ENCODE measurements at places on chromosomes 11 and 22.

- no peak for DNase-seq
Observed at GRCh38 chr11:5694642-5695041, 5.1 kb downstream of the TRIM22 start.

- no peak for DNase-seq
Observed at GRCh38 chr11:7490054-7490453, 4.7 kb downstream of the OLFML1 start.

- DNase-seq, result no peak
Observed at GRCh38 chr11:73650400-73650799, 4.0 kb downstream of the PLEKHB1 start.

GRCh38 chr22:38572065-38572464 lies 2.1 kb upstream of the DMC1 start:
- DNase-seq, result no peak

DNA sequence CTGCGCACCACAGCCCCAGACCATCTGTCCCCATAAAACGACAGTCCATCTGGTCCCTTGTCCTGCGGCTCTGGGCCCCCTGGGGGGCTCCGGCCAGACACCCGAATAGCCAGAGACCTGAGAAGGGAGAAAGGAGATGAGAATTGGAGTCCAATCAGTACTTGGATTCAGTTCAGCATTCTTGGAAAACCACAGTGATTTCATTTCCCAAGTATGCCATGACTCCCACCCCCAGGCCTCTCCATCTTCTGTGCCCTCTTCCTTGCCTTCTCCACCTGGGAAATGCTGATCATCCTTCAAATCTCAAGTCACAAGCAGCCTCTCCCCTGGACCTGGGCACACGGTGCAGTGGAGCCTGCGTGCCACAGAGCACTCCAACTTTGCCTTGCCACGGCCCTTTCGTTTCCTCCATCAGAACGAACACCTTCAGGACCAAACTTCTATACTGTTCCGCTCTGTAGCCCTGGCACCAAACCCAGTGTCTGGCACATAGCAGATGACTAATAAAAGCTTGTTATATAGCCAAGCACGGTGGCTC lies 10.9 kb upstream of the MFNG start:
- no peak for DNase-seq

DNA sequence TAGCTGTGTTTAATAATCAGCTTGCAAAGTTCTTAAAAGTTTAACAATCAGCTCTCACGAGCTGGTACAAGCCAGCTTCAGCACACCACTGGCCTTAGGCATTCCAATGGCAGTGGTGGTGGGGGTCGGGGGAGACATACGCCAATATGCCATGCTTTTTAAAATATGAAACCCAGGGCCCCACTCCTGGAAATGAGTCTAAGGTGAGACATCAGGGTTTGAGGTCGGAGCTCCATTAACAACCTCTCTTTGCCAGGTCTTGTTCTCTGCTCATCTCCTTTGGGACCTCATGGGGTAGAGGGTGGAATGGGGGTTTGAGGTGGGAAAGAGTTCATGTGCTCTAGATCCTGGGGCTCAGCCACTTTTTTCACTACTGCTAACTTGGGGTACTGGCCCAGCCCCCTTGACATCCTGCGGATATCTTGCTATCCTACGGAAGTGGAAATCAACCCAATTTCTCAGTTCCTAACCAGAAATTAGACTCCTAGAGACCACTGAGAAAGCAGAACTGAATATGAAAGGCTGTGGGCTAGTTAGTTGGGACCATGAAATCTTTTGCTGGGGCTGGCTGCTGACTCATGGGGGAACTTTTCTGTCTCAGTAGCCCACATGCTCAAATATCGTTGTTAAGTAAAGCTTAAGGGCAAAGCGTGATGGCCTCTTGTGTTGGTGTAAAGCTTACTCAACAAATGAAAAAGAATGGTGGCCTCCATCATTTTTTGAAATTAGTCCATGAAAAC lies 90.1 kb downstream of the PDHX start:
- DNase-seq, result no peak

DNA sequence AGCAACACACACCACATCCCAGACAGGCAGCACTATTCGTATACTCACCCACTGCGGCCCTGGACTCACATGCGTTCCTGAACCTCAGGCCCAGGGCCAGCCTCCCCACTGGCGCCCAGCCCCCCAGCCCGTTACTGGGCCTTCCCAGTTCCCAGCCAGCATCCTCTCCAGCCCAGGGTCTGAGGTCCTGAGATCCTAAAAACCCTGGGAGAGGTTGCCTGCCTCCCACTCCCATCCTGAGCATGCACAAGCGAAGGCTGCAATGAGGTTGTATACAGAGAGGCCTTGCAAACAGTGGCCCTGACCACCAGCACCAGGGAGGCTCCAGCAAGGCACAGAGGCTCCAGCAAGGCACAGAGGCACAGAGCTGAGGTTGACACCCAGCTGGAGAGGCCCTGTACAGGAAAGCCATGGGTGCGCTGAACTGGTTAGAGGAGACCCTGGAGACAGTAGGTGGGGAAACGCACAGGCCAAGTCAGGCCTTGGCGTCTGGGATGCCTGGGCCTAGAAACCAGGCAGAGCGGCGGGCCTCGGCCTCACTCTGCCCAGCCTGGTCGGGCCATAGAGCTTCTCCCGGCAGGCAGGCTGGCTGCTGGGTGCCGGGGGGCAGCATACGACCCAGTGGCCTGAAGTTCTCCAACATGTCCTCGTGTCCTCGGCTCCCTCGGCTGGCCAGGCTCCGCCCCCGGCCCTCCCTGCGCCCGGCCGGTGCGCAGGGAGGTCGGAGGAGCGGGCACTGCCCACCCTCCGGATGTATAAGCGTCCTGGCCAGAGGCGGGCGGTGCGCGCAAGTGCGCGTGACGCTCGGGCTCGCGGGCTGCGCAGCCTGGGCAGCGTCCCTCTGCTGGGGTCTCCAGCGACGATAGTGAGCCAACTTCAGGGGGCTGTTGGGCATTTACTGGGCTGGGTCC lies 2.3 kb upstream of the TBX1 start:
- DNase-seq, result no peak

DNA sequence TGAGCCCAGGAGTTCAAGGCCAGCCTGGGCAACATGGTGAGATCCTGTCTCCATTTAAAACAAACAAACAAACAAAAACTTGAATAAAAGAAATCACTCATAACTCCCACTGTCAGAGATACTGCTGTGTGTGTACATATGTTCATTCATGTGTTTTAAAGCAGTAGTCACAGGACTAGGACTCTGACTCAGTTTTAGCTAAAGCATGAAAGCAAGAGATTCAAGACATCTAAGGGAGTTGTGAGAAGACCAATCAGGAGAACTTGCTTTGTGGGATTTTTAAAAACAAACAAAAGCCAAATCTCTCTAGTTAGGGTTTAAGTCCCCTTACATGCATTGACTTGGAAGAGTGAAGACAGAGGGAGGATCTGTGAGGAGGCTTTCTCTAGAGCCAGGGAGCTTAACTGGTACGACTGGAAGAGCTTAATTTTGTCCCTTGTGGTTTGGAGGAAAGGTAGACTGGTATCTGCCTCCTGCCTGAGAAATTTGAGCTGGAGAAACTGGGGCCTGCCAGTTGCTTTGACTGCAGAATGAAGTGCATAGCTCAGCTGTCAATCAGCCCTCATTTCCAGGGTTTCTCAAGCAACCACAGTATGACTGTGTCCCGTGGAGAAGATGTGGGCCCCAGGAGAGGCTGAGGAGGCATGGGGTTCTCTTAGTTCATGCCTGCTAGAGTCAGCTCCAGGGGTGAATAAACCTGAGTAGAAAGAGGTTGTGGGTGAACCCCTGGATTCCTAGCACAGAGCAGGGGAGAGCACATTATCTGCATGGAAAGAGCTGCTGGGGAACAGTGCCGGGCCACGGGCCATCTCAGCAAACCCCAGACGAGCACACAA lies 30.6 kb downstream of the EXPH5 start:
- no peak for DNase-seq

DNA sequence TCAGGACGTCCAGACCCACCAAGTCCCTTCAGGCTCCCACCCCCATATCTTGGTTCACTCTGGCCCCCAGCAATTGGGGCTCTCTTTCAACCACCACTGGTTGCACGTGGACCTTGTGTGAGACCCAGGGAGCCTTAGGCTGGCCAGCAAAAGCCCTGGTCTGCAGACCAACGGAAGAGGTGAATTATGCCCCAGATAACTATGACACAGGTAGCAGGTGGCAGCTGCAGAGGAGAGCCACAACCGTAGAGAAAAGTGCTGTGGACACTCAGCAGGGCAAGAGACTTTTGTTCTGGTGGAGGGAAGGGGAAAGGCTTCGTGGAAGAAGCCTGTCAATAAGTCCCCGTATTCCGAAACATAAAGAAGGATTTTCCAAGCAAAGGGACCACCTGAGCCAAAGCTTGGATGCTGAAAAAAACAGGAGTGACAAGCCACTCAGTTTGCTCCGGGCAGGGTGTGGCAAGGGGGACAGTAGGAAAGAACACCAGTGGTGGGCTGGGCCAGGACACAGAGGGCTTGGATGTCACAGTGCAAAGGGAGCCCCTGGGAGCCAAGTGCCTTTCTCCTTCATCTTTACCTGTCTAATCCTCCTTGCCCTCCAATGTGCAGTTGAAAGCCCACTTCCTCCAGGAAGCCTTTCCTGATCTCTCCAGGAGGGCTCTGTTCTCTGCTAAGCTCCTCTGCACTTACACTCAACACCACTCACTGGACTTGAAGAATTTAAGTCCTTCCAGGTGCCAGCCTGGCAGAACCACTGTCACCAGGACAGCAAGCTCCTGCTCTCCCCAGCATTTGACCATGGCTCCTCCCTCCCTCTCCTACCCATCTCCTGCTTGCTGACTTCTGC lies 264.7 kb downstream of the BUD13 start:
- DNase-seq, result no peak

DNA sequence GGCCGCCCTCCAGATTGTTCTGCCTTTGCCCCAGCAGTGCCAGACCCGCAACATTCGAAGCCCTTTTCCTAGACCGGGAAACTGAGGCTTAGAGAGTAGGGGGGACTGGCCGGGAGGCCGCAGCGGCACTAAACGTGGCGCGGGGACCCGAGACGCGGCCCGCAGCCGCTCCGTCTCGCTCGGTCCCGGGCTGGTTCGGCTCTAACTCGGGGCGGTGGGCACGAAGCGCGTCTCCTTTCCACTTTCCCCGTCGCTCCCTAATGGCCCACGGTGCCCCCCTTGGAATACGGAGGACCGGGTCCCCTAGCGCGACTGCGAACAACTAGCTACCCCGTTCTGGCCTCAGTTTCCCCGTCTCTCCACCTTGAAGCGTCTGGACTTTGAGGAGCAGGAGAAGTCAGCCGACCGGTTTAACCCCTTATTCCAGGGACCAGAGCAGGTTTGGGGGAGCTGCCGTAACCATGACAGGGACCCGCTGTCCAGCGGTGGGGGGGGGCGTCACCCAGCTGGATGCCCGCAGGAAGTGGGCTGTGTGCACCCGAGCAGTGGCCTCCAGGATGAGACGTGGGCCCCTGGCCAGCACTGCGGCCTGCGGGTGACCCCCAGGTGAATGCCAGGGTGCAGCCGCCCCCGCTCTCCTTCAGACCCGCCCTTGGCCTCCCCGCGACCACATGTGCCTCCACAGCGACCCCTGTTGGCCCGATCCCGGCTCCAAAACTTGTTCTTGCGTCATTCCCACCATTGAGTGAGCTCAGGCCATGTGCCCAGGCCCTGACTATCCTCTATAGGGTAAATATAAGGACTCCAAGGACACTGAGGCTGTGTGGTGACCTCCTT lies 1.1 kb downstream of the CDC42EP1 start:
- peak; percentile 97 for DNase-seq

GRCh38 chr22:39278040-39278439 lies 33.3 kb upstream of the PDGFB start:
- DNase-seq, result no peak

DNA sequence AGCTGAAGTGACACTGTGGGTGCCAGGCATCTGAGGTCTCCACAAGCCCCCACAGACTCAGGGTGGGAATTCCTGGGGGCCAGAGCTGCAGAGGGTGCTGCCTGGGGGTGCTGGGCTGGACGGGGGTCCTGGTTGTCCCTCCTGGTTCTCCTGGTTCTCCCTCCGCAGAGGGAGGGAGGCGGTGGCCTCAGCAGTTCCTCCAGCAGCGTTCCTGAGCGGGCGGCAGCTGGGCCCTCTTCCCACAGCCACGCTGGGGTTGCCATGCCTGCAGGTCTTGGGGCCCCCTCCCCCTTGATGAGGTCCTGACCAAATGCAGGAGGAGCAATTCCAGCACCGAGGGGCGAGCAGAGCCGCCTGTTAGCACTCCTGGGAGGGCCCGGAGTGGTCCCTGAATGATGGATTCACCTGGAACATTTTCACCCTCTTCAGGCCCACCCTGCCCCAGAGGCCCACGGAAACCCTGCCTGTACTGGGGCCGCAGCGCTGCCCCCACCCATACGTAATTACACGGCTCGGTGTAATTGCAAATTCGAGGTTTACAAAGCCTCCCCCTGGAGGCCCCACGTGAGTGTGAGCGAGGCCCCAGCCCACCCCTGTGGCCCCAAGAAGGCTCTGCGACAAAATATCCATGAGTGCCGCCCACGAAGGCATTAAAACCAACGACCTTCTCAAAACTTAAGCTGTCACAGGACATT lies 635 bp downstream of the C11orf21 start:
- DNase-seq, result peak; percentile 63

- DNase-seq, result no peak
Observed at GRCh38 chr11:112715056-112715455, 246.2 kb upstream of the NCAM1 start.

DNA sequence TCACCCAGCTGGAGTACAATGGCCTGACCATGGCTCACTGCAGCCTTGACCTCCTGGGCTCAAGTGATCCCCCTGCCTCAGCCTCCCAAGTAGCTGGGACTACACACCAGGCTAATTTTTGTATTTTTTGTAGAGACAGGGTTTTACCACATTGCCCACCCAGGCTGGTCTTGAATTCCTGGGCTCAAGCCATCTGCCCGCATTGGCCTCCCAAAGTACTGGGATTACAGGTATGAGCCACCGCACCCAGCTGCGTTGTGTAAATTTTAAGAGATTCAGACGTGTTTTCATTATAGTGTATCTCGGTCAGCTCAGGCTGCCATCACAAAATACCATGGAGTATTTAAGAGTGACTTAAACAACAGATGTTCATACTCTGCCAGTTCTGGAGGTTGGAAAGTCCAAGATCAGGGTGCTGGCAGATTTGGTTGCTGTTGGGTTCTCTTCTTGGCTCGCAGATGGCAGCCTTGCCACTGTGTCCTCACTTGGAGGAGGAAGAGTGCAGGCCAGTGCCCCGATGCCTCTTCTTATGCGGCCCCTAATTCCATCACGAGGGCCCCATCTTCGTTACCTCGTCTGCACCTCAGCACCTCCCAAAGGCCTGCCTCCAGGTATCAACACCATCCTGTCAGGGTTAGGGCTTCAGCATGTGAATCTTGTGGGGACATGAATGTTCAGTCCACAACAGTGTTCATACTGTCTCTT lies 32.6 kb upstream of the PARVB start:
- no peak for DNase-seq

DNA sequence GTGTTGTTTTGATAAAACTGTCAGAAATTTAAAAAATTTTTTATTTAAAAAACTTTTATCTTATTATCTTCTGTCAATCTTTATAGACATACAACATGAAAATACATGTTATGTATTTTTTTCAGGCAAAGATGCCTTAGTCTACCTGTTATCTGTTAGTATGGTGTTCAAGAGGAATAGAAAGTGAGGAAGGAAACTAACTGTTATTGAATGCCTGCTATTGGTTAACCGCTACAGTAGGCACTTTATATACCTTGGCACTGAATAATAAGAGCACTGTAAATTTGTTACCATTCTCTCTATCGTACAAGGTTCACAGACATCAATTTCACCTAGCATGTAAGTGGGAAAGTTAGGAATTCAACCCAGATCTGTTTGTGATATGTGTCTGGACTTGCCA lies 272.1 kb upstream of the CCDC90B start:
- no peak for DNase-seq
